Right atrium auricular region (tissue), 2 donors: ENCODE measurements at places on chromosomes 7 and 10. TPM values are rescaled to one million over a fixed set of nuclear protein-coding genes. Genes with fewer than 3 reads are reported as not detected.

The ANXA8 gene
- 39.8 TPM for total RNA-seq

The MRLN gene
- total RNA-seq: not detected

The MINDY3 gene
- 15.1 TPM for total RNA-seq

The SHH gene
- total RNA-seq: not detected

The CYP2C19 gene
- total RNA-seq: not detected

The COL13A1 gene
- total RNA-seq: 5.7 TPM

DNA sequence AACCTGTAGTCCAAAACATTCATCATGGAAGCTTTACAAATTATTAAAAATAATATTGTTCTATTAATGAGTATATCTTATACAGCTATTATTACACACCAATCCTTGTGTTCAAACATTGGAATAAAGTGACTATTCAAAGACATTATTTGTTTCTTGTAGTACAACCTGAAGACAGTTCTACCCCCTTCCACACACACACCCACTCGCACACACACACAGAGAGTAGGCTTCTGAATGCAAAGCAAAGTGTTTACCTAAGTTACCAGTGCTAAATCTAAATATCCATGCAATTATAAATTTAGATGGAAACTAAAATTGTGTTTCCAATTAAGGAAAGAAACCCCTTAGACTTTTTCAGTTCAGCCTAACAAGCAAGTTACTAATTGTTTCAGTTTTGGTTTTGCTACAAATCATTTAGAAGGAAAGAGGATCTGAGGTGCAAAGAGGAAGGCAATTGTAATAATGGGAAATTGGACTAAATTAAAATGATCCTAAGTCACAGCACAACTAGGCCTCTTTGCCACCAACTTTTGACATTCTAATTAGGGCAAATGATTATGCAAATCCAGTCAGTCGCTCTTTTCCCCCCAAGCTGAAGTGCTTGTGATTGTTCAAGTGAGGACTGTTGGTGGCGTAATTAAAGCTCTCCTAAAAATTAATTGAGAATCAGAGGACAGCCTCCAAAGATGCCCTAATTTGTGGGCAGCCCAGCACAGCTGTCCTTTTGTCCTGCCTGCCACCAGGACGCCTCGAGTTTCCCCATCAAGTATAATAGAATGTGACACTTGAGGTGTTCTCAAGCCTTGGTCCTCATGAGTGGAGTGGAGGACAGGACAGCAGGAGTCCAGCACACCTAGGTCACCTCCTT is 19.9 kb upstream of the ATOH7 start:
- no peak for DNase-seq
- no peaks in the 10 kb centered on the region for H3K36me3 ChIP-seq
- no peaks in the 10 kb centered on the region for H3K4me1 ChIP-seq
- no peak overlapping the region for H3K4me3 ChIP-seq
- H3K27me3 ChIP-seq: no peaks in the 10 kb centered on the region

- no peaks in the 10 kb centered on the region for H3K27me3 ChIP-seq
- H3K36me3 ChIP-seq: no peaks in the 10 kb centered on the region
- H3K27ac ChIP-seq: no peak overlapping the region
- H3K4me1 ChIP-seq: no peaks in the 10 kb centered on the region
- DNase-seq: peak; percentile 26
Measured at GRCh38 chr10:48480397-48481374, 124.2 kb downstream of the ARHGAP22 start.

GRCh38 chr7:88967432-88967831 is 171.9 kb upstream of the TEX47 start:
- H3K4me1 ChIP-seq: no peaks in the 10 kb centered on the region
- no peak for DNase-seq
- H3K27ac ChIP-seq: no peak overlapping the region
- H3K27me3 ChIP-seq: no peaks in the 10 kb centered on the region
- H3K36me3 ChIP-seq: no peaks in the 10 kb centered on the region

DNA sequence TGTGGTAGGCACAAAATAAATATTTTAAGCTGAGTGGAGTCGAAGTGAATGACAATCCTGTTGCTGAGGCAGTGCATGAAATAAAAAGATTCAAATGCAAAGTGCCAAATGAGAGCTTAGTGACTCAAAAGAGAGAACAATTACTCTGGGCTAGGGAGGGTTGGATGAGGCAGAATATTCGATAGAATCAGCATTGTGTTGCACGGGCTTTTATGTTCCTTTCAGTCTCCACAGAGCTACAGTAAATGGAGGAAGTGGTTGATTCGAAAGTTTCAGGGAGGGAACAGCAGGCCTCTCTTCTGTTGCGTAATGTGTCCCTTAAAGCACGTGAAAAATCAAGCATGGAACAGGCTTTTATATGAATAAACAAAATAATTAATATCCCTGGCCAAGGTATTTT is 599.3 kb upstream of the CELF2 start:
- no peak for DNase-seq
- H3K27me3 ChIP-seq: no peaks in the 10 kb centered on the region
- H3K27ac ChIP-seq: no peak overlapping the region

DNA sequence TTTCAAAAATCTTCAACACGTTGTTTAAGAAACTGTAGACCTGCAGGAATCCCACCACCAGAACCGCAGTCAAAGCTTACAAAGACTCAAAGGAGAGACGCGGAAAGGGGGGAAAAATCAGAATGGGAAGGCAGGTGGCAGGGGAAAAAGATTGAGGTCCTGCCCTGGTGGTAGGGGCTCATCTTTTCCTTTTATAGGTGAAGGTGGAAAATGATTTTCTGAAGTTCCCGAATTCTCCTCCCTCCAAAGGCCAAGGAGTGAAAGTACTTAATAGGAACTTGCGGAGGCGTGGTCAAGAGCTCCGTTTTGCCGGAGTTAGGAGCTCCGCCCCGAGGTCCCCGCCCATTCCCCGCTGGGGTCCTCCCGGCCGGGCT is 724 bp downstream of the BBIP1 start:
- peak; percentile 96 for DNase-seq
- H3K27me3 ChIP-seq: no peaks in the 10 kb centered on the region
- peaks cover 24% of the 10 kb centered on the region for H3K4me1 ChIP-seq
- H3K27ac ChIP-seq: peak overlapping the region; percentile 98
- H3K4me3 ChIP-seq: peak overlapping the region; percentile 75
- no peaks in the 10 kb centered on the region for H3K36me3 ChIP-seq

DNA sequence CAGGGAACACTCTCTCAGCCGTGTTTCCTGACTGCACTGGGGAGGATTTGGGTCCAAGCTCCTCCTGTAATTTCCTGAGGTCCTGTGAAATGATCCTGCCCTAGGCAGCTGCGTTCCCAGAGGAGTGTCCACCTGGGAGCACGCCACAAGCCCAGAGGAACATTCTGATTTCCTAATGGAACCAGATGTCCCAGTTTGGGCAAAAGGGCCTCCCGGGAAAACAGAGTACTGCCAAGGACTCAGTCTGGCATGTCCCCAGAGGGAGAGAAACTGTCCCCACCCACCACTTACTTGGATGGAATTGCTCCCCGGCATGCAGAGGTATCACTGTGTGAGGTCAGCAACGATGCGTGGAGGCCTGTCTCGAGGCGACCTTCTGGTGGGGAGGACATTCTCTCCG is 34.5 kb downstream of the ASB13 start:
- peaks cover 11% of the 10 kb centered on the region for H3K4me1 ChIP-seq
- no peak for DNase-seq
- no peaks in the 10 kb centered on the region for H3K36me3 ChIP-seq
- H3K27ac ChIP-seq: no peak overlapping the region
- H3K27me3 ChIP-seq: no peaks in the 10 kb centered on the region

GRCh38 chr7:26680587-26680986 is 183.8 kb downstream of the SKAP2 start:
- no peaks in the 10 kb centered on the region for H3K4me1 ChIP-seq
- H3K27ac ChIP-seq: no peak overlapping the region

GRCh38 chr7:134778941-134779740 is at the start of gene CALD1:
Gene CALD1 (plus strand): TSS chr7:134779634. CDS start chr7:134867734, 88,100 bp downstream.
- peak; percentile 90 for DNase-seq
- peak within 1 kb of the TSS; percentile 61 for H3K4me3 ChIP-seq
- peaks cover 31% of the 10 kb centered on the region for H3K36me3 ChIP-seq
- H3K4me1 ChIP-seq: no peaks in the 10 kb centered on the region
- peak within 1 kb of the TSS; percentile 97 for H3K27ac ChIP-seq

DNA sequence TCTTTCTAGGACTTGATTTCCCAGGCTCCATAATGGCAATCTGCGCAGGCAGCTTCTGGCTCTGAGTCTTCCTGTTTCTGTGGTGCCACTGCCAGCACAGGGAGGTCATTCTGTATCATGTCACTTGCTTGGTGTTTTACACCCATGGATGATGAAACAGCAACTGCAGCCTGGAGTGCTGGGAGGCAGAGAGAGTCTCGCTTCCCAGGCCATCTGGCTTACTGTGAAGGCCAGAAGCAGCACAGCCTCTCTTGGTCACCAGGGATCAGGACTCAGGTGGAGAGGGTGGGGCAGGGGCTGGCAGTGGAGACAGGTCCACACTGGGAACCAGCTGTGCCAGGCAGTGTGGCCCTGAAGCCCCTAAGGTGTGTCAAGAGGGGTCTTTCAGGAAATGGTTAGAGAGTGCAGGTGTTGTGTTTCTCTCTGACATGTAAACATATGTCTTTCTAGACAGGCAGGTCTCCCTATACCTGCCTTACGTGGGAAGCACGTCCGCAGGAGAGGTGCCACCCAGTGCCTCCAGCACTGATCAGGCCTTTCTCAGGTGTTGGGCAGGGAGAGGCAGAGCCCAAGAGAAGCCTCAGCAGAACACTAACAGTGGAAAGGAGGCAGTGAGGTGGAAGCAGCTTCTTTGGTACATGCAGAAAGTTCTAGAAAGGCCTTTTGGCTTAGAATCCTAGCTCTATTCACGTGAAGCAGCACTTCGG is 71.4 kb downstream of the INSIG1 start:
- H3K27ac ChIP-seq: no peak overlapping the region
- H3K4me3 ChIP-seq: no peak overlapping the region
- peaks cover 21% of the 10 kb centered on the region for H3K27me3 ChIP-seq
- H3K4me1 ChIP-seq: peaks cover 27% of the 10 kb centered on the region
- no peaks in the 10 kb centered on the region for H3K36me3 ChIP-seq

DNA sequence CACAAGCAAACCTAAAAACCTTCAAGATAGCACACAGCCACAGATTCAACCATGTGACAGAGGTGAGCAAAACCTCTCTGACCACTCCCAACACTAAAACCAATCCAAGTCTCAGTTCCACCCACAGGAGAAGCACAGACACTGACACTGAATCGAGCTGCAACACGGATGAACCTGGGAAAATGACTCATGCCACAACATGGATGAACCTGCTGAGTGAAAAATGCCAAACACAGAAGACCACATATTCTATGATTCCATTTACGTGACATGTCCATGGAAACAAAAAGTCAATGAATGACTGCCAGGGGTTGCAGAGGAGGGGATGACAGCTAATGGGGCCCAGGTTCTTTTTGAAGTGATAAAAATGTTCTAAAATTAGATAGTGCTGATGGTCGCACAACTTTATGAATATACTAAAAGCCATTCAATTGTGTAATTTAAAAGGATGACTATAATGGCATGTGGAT is 22.0 kb downstream of the CYTH3 start:
- no peaks in the 10 kb centered on the region for H3K36me3 ChIP-seq
- H3K27me3 ChIP-seq: no peaks in the 10 kb centered on the region
- DNase-seq: no peak
- peaks cover 87% of the 10 kb centered on the region for H3K4me1 ChIP-seq
- H3K4me3 ChIP-seq: no peak overlapping the region
- no peak overlapping the region for H3K27ac ChIP-seq

- no peaks in the 10 kb centered on the region for H3K27me3 ChIP-seq
- H3K4me1 ChIP-seq: no peaks in the 10 kb centered on the region
- no peak overlapping the region for H3K4me3 ChIP-seq
- no peak overlapping the region for H3K27ac ChIP-seq
- DNase-seq: no peak
Measured at GRCh38 chr7:111438369-111439289, 123.7 kb downstream of the IMMP2L start.
